ENCODE measurements at places on chromosomes 5 and 9. TPM values are rescaled to one million over a fixed set of nuclear protein-coding genes. Genes with fewer than 3 reads are reported as not detected.

GRCh38 chr9:83061990-83062650 lies 822 bp downstream of the RASEF start:
- DNase-seq, result no peak

DNA sequence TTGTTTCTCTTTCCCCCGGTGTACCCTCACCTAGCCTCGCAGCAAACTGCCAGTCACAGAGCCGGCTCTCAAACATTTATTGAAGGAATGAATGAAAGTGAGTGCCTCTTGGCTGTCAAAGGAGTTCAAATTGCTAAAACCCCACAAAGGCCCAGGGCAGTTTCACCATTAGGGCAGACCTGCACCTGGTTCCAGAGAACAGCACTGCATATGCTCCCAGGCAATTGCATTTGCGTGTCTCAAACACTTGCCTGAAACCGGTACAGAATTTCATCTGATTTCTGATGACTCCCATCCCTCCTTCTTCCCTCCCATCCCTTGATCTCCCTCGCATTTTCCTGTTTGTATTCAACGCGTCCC lies 165.6 kb upstream of the ZNF462 start:
- no peak for DNase-seq

- DNase-seq, result no peak
Observed at GRCh38 chr9:92299116-92299515, 5.6 kb upstream of the IARS1 start.

DNA sequence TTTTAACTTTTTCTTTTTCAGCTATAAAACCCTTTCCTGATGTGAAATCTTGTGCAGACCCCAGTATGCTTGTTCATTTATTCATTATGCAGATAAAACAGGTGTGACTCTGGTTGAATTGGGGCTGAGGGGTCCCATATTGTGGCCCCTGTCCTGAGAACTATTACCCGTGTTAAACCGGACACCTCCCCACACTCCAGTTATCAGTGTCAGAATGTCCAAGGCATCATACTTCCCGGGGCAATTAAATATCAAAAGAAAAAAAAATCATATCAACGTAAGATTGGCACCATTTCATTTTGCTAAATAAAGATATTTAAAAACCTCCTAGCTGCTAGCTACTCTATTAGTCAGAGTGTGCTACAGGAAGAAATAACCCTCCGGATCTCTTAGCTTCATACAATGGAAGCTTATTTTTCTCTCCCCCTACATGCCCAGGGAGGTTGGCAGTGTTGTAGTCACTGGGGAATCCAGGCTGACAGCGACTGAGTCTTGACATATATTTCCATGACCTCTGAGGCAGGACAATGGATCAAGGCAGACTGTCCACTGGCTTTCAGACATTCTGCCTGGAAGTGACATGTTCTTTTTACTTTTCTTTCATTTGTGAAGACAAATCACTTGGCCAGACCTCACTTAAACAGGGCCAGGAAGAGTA lies 170.0 kb downstream of the SEC61B start:
- peak; percentile 66 for DNase-seq

- DNase-seq, result no peak
Observed at GRCh38 chr5:66518052-66518451, 78.1 kb upstream of the MAST4 start.

- no peak for DNase-seq
Observed at GRCh38 chr9:72590824-72591223, 69.4 kb downstream of the TMC1 start.

- no peak for DNase-seq
Observed at GRCh38 chr9:17775656-17776055, 196.8 kb downstream of the SH3GL2 start.

GRCh38 chr5:100706776-100707175 lies 171.6 kb downstream of the FAM174A start:
- DNase-seq, result peak; percentile 2

- no peak for DNase-seq
Observed at GRCh38 chr5:118777189-118777736, 211.1 kb downstream of the DTWD2 start.

- DNase-seq, result no peak
Observed at GRCh38 chr5:33558489-33558888, 117.7 kb downstream of the TARS1 start.

DNA sequence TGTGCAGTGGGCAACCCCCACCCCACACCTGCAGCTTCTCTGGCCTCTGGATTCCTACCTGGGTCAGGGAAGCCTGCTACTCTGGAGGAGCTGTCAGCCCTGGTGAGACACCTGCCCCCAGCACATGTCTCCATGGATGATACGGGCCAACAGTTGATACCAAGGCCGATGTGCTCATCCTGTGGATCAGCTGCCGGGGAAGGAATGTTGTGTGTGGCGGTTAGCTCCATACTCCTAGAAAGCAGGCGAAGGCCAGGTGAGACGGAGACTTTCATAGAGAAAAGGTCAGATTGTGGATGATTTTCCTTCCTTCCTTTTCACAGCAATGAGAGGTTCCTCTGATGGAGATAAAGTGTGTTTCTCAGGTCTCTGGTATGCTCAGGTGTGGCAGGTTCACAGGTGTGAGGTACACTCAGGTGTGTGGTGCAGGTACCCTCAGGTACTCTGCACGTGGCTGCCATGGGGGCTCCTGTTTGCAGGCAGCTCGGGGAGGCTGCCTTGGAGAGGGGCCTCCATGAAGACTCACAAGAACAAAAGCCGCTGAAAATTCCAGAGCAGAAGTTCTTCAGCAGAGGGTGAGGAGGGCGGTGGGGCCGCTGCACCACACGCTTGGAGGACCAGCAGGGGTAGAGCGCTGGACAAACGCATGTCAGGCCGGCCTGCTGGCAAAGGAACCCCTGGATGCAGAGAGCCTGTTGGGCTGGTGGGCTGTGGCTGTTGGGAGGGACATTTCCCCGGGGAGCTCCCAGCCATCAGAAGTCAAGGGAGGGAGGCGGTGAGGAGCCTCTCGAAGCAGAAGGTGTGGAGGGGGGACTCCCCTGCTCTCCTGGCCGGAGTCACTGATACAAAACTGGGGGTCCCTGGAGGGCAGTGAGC lies 5.1 kb upstream of the AHRR start:
- DNase-seq, result no peak

DNA sequence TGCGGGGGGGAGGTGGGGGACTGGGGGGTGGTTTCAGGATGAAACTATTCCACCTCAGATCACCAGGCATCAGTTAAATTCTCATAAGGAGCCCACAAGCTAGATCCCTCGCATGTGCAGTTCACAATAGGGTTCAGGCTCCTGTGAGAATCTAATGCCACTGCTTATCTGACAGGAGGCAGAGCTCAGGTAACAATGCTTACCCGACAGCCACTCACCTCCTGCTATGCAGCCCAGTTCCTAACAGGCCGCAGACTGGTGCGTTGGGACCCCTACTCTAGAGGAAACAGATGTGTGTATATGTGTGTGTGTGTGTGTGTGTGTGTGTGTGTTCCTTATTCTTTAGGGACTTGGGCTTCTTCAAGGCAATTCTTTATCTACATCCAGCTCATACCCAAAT lies 352.3 kb upstream of the CCNH start:
- DNase-seq, result no peak

DNA sequence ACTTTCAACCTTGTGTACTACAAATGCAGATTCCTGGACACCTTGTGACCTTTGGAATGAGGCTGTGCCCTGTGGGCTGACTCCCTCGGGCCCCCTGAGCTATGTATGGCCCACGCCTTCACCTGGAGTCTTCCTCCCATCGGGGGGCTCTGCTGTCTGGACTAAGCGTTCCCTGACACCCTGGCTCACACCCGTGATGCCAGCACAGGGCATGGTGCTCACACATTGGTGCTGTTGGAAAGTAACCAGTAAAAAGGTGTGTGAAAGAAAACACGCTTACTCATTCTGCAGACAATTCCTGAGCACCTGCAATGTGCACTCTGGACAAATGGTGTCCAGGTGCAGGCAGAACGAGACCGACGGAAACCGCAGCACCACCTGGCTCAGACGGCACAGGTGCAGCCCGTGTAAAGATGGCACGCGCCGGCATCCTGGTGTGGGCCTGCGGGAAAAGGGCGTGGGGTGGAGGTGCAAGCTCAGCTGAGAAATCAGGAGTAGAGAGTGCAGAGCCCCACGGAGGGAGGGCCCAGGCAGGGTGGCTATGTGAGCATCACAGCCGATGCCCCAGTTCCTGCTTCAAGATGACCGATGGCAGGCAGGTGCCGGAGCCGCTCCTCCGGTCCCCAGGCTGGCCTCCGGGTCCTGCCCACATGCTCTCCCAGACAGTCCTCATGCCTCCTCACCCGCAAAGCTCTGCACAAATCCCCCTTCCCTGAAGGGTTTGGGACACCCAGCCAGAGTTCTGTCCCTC lies 11.0 kb downstream of the LPCAT1 start:
- no peak for DNase-seq

- no peak for DNase-seq
Observed at GRCh38 chr5:179132586-179133355, 72.6 kb downstream of the ZNF354C start.

- DNase-seq, result peak; percentile 56
Observed at GRCh38 chr5:119452373-119453039, at the start of gene HSD17B4. TSS of gene HSD17B4 (plus strand) at chr5:119452497. CDS start at chr5:119452576, 79 bp downstream.

DNA sequence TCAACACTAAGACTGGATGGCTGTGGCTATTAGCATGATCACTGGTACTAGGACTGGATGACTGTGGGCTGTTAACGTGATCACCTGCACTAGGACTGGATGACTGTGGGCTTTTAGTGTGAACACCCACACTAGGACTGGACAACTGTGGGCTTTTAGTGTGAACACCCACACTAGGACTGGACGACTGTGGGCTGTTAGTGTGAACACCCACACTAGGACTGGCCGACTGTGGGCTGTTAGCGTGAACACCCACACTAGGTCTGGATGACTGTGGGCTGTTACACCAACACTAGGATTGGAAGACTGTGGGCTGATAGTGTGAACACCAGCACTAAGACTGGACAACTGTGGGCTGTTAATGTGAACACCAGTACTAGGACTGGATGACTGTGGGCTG lies 329.2 kb downstream of the OSTF1 start:
- no peak for DNase-seq

GRCh38 chr9:97518166-97518908 lies 16.9 kb downstream of the TMOD1 start:
- DNase-seq, result no peak

DNA sequence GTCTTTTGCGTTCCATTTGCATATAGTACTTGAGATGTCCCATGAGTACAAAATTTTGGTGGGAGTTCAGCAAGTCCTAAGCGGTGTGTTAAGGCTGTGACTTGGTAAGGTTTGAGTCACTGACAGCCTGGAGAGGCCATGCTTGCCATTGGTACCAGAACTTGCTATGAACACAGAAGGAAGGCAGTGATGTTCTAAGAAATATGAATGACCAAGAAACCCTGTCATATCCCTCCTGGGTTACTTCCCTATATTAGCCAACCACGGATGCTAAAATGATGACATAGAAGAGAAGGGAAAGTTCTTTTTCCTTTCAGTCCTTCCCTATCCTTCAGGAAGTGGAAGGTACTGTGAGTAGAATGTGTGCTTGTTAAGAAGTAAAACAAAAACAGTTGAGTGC lies 136.7 kb downstream of the GCNT1 start:
- no peak for DNase-seq

GRCh38 chr5:153136910-153137614 lies 353.4 kb upstream of the GRIA1 start:
- no peak for DNase-seq

Gene TMOD1
- 1.7 TPM for total RNA-seq

Gene PCDHGB4
- total RNA-seq, result 10.6 TPM

Gene MAML1
- 9.9 TPM for total RNA-seq

Gene NOXA1
- 1.3 TPM for total RNA-seq

Gene GPX8
- total RNA-seq, result 12.6 TPM

Gene ZDHHC11B
- total RNA-seq, result not detected

Gene KCNN2
- total RNA-seq, result 3.4 TPM

Gene PCDHA8
- not detected for total RNA-seq

Gene ENTREP1
- 4.6 TPM for total RNA-seq

Gene BRD8
- total RNA-seq, result 22.9 TPM

Gene HAPLN1
- not detected for total RNA-seq

Gene HTR4
- total RNA-seq, result not detected

Measured in dermis microvascular lymphatic vessel endothelial cell (primary cell).